ENCODE measurements at places on chromosomes 11 and 22.
A peak's percentile ranks its signal among the peaks of the same experiment; 100 is the strongest.

DNA sequence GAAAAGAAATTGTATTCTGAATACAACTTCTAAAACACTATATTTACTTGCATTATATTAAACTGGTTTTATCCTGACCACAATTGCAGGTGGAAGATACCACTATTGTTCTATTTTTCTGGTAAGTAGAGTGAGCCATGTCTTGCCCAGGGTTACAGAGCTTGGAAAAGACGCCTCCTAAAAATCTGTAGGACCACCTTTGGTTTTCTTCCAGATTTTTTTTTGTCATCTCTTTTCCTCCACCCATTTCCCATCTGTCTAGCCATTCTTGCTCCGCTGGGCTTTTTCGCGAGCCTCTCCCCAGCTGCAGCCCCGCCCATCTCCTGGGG is 294 bp upstream of the MTMR3 start:
- DNase-seq, result no peak

DNA sequence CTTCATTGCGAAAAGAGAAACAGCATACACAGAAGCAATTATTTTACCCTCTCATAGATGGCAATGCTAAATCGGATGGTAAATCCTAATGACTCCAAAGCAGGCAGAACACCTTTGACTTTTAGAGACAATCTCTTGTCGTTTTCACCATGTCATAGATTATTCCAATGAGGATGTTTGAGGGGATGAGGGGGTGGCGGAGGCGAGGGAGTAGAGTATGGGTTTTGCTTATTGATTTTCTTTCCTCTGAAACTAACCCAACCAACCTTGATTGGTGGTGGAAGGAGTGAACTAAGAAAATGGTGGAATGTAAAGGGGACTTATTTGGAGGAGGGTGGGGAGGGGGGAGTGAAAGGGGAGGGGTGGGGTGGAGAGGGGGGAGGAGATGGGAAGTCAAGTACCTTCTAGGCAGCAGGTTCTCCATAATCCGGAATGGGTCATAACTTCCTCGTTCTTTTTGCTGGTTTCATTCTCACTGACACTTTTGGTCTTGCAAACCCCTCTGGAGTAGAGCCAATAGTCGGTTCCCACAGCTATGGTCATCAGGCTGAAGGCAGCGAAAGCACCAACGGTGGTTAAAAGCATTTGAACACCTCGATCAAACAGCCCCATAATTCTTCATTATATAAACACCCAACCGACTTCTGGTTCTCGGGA is 1.5 kb downstream of the CACNG2 start:
- no peak for DNase-seq

DNA sequence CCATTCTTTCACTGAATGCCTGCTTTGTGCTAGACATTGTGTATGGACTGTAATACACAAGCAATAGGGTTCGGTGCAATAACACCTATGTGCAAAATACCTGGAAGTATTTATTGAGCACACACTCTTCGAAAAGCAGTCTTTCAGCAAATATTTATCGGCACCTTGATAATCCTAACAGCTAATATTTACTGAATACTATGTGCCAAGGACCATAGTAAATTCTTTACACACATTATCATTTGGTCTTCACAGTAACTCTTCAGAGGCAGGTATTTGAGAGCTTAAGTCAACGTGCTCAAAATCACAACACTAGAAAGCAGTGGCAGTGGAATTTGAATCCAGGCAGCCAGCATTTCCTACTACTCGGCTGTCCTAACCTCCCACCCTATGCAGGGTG is 2.2 kb downstream of the B3GNT6 start:
- no peak for DNase-seq

DNA sequence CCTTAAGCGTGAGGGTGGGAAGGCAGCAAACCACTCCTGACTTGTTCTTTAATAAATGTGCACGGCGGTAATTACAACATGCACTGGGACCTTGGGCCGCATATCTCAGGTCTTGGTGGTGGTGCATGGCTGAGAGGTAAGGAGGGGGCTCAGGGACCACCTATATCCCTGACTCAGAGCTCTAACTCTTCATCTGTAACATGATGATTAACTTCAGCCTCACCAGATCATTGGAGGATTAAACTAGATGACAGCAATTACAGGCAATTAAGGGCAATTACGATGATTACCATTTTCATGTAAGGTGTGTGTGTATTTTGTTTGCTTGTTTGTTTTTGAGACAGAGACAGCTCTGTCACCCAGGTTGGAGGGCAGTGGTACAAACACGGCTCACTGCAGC is 45.0 kb downstream of the FBLN1 start:
- no peak for DNase-seq

GRCh38 chr11:68929135-68929534 is 25.4 kb downstream of the IGHMBP2 start:
- DNase-seq, result peak; percentile 46

- DNase-seq, result no peak
Observed at GRCh38 chr11:48064306-48064705, 83.9 kb downstream of the PTPRJ start.

GRCh38 chr11:96136613-96137298 is 206.2 kb downstream of the MAML2 start:
- DNase-seq, result no peak

DNA sequence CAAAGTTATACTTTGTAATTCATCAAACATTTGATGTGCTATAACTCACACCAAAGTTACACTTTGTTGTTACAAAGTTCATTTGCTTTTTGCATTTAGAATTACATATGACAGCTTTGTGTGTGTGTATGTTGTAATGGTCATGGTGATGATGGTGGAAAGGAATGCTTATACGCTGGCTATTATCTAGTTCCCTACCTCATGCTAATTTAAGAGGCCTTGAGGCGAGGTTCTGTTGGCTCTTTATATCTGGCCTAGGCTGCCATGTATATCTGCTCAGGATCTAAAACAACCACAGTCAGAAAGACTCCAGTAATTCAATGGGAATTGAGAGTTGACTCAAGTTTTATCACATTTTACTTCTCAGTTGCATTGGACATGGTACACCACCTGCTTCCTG is 123.4 kb downstream of the SLC17A6 start:
- DNase-seq, result no peak

- DNase-seq, result peak; percentile 73
Observed at GRCh38 chr11:76783896-76784813, 999 bp downstream of the TSKU start.

- DNase-seq, result no peak
Observed at GRCh38 chr11:65452806-65453490, 30.4 kb downstream of the NEAT1 start.

DNA sequence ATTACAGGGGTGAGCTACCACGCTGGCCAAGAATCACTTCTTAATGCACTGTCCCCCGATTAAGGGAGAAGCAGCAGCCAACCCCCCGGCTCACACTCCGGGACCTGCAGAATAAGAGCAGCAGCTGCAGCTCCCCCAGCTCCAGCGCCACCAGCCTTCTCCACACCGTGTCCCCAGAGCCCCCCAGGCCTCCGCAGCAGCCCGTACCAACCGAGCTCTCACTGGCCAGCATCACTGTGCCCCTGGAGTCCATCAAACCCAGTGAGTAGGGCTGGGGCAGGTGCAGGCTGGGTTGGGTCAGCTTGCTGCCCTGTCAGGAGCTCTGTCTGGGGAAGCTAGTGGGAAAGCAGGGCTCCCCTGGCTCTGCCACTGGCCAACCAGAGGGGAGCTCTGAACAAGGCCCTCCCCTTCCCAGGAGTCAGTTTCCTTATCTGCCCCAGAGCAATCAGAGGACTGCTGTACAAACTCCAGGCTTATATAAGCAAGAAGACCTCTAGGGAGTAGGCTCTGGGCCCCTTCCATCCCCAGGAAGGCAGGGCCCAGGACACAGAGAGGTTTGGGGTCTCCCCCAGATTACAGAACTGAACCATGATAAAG is 8.5 kb upstream of the SH3BP1 start:
- peak; percentile 55 for DNase-seq

DNA sequence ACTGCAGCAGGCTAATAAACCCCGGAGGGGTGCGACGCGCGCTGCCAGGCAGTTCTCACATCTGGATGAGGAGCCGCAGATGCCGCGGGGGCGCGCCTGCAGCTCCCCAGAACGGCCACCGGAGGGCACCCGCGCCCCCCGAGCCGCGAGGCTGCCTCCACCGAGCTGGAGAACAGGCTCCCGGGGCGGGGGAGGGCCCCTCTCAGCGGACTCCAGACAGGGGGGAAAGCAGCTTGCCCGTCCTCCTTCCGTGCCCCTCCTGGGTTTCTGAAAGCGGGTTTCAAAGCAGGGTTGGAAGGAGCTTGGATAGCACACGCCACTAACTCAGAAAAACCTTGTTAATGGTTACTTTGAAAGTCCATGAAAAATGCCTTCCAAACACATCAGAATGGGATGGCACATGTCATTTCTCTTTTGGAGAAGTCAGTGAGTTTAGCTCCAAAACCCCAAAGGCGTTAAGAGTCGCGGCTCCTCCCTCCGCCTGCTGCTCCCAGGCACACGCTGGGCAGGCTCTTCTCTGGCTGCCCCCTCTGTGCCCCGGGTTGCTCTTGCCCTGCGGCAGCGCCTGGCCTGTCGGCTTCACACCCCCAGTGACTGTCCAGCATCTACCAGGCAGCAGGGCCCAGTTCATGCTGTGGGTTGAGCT is 317.8 kb downstream of the NTM start:
- DNase-seq, result no peak

DNA sequence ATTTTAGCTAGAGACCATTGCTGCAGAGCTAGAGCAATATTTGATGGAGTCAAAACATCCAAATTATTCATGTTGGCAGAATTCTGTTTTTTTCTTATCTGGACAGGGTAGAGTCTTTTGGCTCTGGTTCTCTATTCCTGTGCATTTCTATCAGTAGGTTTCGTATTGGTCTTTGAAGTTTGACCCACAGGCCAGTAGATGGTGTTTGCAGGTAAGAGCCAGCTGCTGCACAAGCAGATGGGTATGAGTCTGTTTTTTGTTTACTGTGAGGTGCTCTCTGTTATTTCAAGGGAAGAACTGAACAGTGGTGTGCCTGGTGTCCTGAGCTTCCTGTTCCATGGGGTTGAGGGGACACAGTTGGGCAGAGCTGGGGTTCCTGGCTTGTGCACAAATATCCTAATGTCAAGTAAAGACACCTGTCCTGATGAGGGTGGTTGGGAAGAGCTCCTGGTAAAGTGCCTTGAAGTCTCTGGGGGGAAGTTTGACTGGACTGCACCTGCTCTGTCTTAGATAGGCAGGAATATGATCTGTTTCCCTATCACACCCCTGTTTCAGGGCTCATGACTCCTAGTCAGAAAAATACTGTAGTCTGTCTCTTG is 34.0 kb upstream of the SLC22A25 start:
- DNase-seq, result no peak

GRCh38 chr11:60485987-60486386 is 6.6 kb upstream of the MS4A12 start:
- DNase-seq, result no peak

GRCh38 chr22:18905540-18906409 is at the start of gene DGCR6:
TSS of gene DGCR6 (plus strand) at chr22:18906320. CDS start at chr22:18906375, 55 bp downstream.
- no peak for DNase-seq

GRCh38 chr11:94455861-94456260 is 37.8 kb downstream of the MRE11 start:
- DNase-seq, result no peak

GRCh38 chr11:27409049-27409448 is 46.0 kb upstream of the CCDC34 start:
- no peak for DNase-seq

DNA sequence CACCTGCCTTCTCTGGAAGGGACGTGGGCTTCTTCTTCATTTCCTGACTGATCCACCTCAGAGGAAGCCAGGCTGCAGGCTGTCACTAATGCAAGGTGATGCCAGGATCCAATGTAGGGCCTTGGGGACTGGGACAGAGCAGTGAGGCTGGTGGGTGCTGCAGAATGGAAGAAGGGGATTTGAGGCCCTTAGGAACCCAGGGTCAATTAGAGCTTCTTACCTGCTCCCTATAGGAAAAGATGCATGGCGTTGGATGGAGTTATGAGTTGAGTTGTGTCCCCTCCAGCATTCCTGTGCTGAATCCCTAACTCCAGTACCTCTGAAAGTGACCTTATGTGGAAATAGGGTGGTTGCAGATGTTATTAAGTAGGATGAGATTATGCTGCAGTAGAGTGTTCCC is 190.4 kb downstream of the MIAT start:
- no peak for DNase-seq
